ENCODE measurements at places on chromosomes 3 and 15.

DNA sequence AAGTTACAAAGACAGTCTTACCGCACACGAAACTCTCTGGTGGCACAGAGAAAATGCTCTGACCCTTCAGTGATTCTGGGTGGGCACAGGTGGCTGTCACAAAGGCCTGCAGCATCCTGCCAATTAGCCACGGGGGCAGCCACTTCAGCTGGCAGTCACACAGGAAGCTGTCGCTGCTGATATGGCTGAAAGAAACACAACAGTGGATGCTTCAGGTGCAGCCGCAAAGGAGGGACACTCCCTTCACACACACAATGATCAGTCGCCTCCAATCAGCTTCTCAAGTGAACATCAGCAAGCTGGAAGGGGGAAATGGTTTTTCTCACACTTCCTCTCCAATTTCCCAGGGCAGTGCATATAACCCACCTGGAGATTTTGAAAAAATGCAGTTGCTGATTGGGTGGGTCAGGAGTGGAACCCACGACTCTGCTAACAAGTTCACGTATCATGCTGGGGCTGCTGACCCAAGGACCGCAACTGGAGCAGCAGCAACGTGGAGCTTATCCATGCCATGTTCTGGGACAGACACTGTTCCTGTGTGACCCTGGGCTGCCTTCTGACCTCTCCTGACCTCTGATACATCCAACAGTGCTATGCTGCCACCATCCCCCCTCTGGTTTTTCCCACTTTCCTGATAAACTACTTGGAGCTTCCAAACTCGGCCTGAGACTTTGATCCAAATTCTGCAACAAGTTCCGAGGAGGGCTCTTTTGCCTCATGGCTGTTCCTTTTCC is 106.6 kb downstream of the LRIG1 start:
- DNase-seq = no peak

GRCh38 chr3:141302364-141303141 is 65.8 kb upstream of the ZBTB38 start:
- DNase-seq = no peak

DNA sequence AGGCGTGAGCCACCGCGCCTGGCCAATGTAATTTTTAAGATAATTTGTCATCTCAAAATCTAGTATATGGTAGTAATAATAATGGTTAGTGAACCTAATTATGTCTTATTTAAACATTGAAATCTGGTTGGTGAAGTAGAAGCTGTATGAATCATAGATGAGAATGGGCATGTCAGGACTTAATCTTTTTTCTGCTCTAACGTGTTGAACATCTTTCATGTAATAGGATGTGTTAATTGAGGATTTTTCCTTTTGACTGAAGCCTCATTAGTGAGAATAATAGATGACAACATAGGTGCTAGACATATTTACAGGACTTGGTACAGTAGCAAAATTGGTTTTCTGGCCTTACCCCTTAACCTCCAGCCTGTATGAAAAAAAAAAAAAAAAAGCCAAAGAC is 835.6 kb downstream of the IGSF11 start:
- DNase-seq = no peak

DNA sequence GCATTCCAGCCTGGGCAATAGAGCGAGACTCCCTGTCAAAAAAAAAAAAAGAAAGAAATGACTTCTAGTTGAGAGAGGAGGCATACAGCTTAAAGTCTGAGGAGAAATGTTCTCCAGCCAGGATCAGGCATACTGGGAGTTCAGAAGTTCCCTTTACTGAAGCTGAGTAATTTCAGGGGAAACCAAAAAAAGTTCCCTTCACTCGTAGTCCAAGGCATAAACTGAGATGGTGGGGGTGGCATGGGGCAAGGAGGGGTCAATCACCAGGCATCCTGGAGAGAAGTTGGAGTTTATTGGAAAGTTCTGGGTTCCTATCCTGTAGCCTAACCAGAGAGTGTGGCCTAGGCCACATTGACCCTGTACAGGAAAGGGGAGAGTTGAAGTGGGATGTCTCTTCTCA is 5.9 kb downstream of the GPX1 start:
- DNase-seq = no peak

GRCh38 chr3:42839616-42840015 is 30.4 kb downstream of the ACKR2 start:
- peak; percentile 38 for DNase-seq

GRCh38 chr3:41202834-41203345 is 3.6 kb downstream of the CTNNB1 start:
- DNase-seq = peak; percentile 18

DNA sequence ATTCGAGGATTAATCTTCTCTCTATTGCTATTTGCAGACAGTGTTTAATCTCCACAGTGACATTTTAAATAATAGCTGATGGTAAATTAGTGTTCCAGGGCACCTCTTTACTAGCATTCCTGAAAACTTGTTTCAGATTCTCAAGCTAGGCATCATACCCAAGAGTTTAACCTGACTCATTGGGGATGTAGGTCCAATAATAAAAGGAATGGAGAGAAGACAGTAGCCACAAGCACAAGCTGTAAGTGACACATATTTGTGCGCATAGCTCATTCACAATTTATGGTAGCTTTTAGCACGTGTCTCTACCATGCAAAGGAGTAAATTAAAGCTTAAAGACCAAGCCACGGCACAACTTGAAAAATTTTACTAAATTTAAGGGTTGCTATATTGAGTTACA is 171.3 kb upstream of the FAM3D start:
- DNase-seq = no peak

All from BE2C (cell line).